ENCODE measurements at places on chromosomes 12 and 14.

DNA sequence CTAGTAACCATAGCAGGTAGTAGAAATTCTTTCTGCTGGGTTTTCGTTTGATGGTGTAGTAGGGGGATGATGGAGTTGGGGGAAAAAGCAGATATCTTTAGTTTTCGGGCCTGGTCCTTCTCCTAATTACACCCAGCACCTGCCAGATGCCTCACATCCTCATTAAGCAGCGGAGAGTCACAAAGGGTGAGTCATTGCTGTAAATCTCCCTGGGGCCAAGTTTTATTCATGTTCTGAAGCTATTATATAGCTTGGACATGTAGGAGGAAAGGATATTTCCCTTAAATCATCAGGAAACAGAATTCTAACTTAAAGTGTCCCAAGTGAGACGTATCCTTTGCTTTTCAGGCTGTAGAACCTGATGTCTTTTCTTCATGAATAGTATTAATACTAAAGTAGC, 4.9 kb upstream of the NECAP1 start:
- DNase-seq, result peak; percentile 68

- DNase-seq, result no peak
Measured at GRCh38 chr14:85468816-85469215, 61.1 kb upstream of the FLRT2 start.

DNA sequence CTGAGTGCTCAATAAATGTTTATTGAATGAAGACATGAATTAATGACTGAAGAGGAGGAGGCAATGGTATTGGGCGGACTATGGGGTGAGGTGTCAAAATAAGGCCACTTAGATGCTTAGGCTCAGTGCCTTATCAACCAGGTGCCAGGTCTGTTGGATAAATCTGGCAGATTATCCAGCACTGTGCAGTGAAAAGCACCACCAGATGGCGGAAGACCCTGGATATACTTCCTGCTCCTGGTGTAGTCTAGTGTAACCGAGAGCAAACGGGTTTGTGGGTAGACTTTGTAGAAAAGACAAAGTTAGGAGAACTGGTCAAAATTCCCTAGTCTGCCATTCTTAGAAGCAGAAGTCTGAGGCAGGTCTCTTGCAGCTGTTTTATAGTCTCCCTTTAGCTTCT, 306.3 kb downstream of the ATP23 start:
- no peak for DNase-seq

GRCh38 chr12:53151039-53151438, 29.5 kb upstream of the ZNF740 start:
- no peak for DNase-seq

DNA sequence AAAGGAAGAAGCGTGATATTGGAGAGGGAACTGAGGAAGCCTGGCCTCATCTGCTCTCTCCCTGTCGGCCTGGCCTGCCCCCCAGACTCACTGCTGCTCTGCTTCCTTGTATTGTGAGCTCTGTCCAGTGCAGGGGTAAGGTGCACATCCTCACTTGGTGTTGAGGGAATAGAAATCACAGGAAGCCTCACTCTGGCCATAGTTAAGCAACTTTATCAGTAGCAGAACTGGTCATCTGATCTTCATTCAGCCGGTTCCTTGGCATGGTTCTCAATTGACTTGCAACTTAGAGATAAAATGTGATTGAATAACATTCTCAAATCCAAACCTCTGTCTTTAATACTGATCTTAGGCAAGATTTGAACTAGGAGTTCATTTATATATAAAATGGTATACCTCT, 11.5 kb upstream of the CCDC175 start:
- no peak for DNase-seq

DNA sequence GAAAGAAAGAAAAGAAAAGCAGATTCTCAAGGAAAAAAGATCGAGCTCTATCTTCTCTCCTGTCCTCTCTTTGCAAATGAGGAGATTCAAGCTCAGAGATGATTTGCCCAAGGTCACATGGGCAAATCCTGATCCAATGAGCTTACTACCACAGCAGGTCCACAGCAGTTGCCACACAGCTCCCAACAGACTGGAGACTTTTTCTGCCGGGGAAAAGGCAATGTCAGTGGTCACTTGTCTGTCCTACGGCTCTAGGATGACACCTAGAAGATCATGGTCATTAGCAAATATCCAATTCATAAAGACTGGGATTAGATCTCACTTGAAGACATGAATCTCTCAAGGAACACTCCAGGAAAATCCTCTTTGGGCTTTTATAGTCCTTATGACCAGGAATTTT, 58.8 kb downstream of the TTC7B start:
- DNase-seq, result no peak

GRCh38 chr12:54565310-54565985, 16.0 kb downstream of the PDE1B start:
- no peak for DNase-seq
